ENCODE measurements at places on chromosomes 7 and 10.

GRCh38 chr10:133365461-133366129 lies 7.6 kb downstream of the ECHS1 start:
- no peak for DNase-seq

- peak; percentile 32 for DNase-seq
Measured at GRCh38 chr10:4111643-4112042, 326.6 kb upstream of the KLF6 start.

GRCh38 chr10:120085096-120085796 lies 192.7 kb downstream of the SEC23IP start:
- DNase-seq = no peak

DNA sequence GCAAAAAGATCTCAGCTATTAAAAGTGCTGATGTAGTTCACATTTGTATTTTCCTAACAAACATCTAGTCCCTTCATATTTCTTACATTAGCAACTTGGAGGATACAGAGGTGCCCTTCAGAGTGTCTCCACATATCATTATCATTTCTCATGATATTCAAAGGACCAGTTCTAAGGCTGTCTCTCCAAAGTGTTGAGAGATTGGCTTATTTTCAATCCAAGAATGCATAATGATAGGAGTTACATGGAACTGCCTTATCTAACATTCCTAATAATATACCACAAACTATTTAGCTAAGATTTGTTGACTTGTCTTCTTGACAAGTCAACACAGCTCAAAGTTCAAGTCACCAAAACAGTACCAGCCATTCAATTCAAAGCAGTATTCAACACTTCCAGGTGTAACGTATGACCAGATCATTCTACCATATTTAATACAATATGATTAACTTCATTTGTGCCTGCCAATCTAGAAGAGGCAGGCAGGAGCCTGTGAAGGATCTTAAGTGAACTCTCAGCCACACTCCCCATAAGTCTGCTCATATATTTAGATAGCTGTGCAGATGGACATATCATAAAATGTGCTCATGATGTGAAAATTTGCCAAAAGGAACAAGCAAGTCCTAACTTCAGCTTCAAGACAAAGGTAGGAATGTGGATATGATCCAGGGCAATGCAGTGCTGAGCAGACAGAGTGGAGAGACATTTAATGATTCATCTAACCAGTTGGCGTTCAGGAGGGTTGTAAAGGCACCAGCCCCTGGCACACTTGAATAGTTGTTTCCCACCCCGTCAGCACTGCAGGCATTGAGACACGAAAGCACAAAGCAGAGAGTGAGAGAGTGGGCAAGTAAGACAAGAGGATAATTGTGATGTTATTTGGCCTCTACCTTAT lies 108.3 kb downstream of the MTERF1 start:
- DNase-seq = peak; percentile 10

DNA sequence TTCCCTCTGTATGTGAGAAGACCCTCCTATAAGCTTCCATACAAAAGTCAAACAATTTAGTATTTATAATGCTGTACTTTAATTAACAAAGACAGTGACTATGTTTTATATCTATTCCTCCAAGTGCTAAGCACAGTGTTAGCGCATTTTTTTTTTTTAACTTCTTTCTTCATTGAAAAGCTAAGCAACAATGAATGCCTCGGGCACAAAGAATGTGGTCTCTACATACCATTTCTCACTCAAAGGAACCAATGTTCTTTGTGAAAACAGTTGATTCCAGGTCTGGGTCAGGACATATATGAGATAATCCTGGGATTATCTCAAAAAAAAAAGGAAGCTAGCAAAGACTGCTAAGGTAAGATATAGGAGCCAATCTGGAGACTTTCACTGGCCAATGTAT lies 26.2 kb upstream of the REEP3 start:
- DNase-seq = peak; percentile 21

DNA sequence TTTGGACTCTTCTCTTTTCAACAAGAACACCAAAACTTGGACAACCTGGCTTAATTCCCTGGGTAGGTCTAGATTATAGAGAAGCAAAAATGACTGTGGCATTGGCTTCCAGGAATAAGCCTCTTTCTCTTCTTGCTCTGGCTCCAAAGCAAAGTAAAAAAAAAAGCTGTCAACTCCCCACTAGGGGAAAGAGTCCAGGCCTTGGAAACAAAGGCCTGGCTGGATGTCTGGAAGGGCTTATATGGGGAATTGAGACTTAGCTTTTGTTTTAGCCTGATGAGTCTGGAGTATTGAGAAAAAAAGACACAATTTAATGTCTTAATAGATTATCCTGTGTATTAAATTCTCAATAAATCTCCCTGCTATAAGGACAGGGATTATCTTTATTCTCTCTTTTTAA lies 300.6 kb downstream of the SORCS3 start:
- no peak for DNase-seq

DNA sequence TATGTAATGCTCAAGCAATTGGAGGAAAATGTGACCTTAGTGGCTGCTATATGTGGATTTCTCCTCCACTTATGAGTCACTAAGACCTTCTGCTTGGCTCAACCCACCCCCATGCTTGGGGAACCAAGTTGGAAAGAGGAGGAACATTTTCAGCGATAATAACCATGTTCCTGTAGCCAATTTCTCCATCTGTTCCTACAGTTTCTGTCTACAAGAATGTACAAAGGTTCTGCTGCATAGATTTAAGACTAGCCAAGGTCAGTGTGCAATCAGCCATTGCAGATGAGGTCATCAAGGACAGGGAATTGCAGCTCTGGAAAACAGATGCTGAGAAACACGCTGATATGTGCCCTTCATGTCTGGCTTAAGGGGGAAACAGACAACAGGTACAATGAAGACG lies 5.6 kb upstream of the NRCAM start:
- peak; percentile 33 for DNase-seq

GRCh38 chr10:48604991-48605508 lies at the start of gene ARHGAP22:
TSS of gene ARHGAP22 (minus strand) at chr10:48605073. CDS start at chr10:48604796, 277 bp downstream.
- DNase-seq = peak; percentile 30

- DNase-seq = no peak
Measured at GRCh38 chr10:93178226-93178625, 104.5 kb downstream of the CYP26A1 start.

DNA sequence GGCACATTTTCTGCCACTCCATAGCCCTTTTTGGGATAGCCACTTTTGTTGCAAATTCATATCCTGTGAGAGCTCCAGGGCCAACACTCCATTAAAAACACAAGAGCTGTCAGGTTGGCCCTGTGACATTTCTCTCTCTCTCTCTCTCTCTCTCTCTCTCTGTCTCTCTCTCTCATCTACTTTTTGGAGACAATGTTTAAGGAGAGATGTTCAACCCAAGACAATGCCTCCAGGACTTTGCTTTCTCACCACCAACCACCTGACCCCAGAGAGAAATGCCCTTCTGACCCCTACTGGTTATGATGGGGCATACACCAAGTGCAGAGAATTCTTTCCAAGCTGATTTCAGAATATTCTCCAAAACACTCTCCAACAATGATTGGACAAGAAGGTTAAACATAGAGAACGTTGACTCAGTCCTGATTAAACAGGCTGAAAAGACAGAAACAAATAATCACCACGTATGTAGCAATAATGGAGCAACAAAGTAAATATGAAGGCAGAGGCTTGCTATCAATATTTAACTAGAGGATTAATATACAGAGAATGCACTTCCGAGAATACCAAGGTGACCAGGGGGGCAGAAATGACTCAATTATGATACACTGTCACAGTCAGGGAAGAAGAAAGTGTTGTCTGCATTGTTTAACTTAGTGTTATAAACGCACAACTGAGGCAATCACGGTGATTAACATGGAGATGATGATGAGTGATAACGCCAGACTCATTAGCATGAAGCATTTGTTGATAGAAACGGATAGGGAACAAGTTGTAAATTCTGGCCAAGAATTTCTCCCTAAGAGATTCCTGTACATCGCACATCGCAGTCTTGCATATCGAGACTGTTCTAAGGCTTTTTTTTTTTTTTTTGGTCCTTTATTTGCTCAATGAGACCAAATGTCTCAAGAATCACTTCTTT lies 178.5 kb downstream of the NRP1 start:
- DNase-seq = peak; percentile 91

DNA sequence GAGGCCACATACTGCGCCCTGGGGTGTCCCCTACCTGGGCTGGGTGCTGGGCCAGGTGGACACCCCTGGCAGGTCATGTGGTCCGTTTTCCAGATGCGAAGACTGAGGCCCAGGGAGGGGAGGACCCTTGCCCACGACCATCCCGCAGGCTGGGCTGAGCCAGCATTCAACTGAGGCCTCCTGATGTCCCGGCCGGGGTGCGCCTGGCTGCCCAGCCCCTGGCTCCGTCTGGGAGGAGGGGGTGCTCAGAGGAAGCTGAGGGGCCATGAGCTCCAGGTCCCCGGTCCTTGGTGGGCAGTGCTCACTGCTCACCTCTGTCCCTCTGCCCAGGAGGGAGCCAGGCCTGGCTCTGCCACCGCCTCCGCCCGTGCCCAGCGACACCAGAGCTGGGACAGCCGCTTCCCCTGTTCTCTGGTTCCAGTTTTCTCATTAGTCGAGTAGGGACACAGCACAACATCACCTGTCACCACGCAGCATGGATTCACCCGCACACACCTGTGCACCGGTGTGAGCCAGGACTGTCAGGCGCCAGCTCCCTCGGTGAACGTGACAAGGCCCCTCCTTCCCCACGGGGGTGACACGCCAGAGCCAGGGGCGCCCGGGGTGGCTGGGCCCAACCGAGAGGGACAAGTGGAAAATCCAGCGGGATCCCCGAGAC lies 139.7 kb downstream of the ELFN1 start:
- DNase-seq = no peak

GRCh38 chr10:12811826-12812225 lies 189.7 kb downstream of the CCDC3 start:
- DNase-seq = no peak

GRCh38 chr7:128323459-128324367 lies 20.0 kb downstream of the RBM28 start:
- DNase-seq = peak; percentile 12

GRCh38 chr7:28041508-28042314 lies 138.9 kb downstream of the JAZF1 start:
- peak; percentile 87 for DNase-seq

DNA sequence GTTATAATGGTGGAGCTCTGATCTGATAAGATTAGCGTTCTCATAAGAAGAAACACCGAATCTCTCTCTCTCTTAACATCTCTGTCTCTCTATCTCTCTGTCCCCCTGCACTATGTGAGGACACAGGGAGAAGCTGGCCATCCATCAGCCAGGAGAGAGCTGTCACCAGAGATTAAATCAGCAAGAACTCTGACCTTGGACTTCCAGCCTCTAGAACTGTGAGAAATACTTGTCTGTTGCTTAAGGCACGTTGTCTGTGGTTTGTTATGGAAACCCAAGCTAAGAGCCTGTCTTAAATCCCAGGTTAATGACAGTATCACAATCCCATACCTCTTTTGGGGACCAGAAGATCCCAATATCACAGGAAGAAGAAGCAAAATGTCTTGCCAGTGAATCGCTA lies 132.0 kb upstream of the AKR1E2 start:
- peak; percentile 63 for DNase-seq

- no peak for DNase-seq
Measured at GRCh38 chr10:94111367-94111766, 117.6 kb downstream of the PLCE1 start.

GRCh38 chr7:73565675-73566340 lies 8.3 kb upstream of the BCL7B start:
- no peak for DNase-seq

GRCh38 chr10:27099448-27099847 lies 846 bp downstream of the ANKRD26 start:
- no peak for DNase-seq

DNA sequence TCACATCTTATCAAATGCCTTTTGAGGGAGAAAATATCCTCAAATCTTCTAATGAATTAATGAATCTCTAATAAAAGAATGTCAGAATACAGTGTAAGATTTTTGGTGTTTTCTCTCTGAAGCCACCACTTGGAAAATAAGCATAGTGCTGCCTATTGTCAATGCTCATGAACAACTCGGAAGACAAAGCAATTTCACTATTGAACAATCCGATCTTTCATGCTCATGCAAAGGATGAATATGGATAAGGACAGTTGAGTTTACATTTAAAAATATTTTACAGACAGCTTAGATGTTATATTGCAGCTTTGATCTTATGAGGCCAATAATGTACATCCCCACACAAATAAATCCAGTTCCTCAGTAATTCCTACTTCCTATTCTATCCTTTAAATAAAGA lies 40.6 kb downstream of the MAGI2 start:
- no peak for DNase-seq

Data from iris pigment epithelial cell (primary cell).